ENCODE measurements at places on chromosomes 13 and 19.
A peak's percentile ranks its signal among the peaks of the same experiment; 100 is the strongest.

- DNase-seq: no peak
These were observed 1.7 kb upstream of the PTGER1 start for GRCh38 chr19:14476673-14477401.

GRCh38 chr13:113646376-113646775, 11.6 kb downstream of the ATP4B start:
- DNase-seq: no peak

- DNase-seq: no peak
These were observed 55.6 kb downstream of the ING1 start for GRCh38 chr13:110769097-110769496.

GRCh38 chr19:10270616-10271394, at the start of gene ICAM1:
TSS of gene ICAM1 (plus strand) at chr19:10271120. CDS start at chr19:10271160, 40 bp downstream.
- peak; percentile 57 for DNase-seq

GRCh38 chr19:21586311-21587116, 81.1 kb downstream of the ZNF429 start:
- DNase-seq: no peak

GRCh38 chr13:109157275-109157674, 527.9 kb downstream of the MYO16 start:
- no peak for DNase-seq

- DNase-seq: no peak
These were observed 49.8 kb downstream of the ATP8A2 start for GRCh38 chr13:25421612-25422011.

DNA sequence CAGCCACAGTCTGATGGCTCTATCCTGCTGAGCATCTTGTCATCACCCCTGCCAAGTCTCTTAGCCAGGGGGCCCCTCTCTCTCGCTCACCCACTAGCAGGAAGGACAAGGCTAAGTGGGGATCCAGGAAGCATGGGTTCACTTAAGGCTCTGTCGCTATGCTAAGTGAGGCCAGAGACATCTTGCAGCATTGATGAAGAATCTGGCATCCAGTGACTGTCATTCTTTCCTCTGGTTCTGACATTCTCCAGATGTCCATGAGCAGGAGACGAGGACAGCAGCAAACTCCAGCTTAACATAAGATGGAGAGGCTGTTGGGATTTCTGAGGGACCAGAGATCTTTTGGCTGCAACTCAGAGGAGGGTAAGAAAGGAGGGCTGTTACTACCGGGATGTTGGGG, 230.2 kb downstream of the TSHZ3 start:
- no peak for DNase-seq

GRCh38 chr19:51467864-51468544, 9.8 kb upstream of the SIGLEC8 start:
- no peak for DNase-seq

GRCh38 chr13:112771139-112771876, 81.5 kb downstream of the ATP11A start:
- DNase-seq: no peak

- DNase-seq: no peak
These were observed 240.0 kb upstream of the SERP2 start for GRCh38 chr13:44133626-44134025.

GRCh38 chr19:45187421-45188100, 9.0 kb downstream of the BLOC1S3 start:
- no peak for DNase-seq

GRCh38 chr13:90070837-90071525, 1276.5 kb upstream of the MIR17HG start:
- DNase-seq: no peak

GRCh38 chr19:33814181-33815165, 17.8 kb downstream of the KCTD15 start:
- DNase-seq: no peak

GRCh38 chr19:14516048-14516534, 2.1 kb downstream of the DNAJB1 start:
- no peak for DNase-seq

DNA sequence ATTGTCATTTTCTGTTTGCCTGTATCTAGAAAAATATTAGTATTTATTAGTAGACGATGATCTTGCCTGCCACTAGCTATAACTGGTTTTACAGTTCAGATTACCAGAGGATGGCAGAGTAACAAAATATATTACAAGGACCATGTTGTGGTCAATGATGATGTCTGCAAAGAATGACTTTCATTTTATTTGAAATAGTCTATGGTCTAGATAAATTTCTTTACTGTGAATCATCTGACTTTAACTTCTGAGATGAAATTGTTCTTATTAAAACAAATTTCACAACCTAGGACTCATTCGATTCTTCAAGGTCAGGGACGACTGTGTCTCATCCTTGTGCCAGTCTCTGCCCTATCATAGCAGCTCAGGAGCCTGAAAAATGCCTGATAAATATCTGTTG, 637.8 kb upstream of the KLF12 start:
- DNase-seq: no peak

DNA sequence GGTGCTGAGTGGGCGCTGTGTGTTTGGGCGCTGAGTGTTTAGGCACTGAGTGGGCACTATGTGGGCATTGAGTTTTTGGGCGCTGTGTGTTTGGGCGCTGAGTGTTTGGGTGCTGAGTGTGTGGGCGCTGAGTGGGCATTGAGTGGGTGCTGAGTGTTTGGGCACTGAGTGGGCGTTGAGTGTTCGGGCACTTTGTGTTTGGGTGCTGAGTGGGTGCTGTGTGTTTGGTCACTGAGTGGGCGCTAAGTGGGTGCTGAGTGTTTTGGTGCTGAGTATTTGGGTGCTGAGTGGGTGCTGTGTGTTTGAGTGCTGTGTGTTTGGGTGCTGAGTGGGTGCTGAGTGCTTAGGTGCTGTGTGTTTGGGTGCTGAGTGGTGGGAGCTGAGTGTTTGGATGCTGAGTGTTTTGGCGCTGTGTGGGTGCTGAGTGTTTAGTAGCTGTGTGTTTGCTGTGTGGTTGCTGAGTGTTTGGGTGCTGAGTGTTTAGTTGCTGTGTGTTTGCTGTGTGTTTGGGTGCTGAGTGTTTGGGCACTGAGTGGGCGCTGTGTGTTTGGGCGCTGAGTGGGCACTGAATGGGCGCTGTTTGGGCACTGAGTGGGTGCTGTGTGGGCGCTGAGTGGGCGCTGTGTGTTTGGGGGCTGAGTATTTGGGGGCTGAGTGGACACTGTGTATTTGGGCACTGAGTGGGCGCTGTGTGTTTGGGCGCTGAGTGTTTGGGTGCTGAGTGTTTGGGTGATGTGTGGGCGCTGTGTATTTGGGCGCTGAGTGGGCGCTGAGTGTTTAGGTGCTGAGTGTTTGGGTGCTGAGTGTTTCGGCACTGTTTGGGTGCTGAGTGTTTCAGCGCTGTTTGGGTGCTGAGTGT, 47.2 kb upstream of the F7 start:
- no peak for DNase-seq

GRCh38 chr19:37963190-37963936, 56.4 kb downstream of the SIPA1L3 start:
- no peak for DNase-seq

DNA sequence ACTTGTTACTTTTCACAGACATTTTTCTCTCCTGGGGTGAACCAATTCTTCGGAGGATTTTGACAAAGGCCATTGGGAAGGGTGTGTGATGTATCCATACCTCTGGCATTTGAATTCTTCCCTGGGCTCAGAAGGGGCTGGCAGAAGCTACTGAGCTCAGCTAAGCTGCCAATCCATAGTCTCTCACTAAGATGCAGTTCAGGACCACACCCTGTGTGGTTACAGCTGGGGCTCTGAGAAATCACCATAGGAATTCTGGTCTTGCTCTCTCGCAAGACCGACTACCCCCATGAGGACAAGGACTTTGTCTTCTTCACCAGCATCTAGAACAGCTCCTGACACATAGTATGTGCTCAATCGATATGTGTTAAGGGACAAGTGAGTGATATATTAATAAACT, 6.0 kb downstream of the C13orf42 start:
- no peak for DNase-seq

DNA sequence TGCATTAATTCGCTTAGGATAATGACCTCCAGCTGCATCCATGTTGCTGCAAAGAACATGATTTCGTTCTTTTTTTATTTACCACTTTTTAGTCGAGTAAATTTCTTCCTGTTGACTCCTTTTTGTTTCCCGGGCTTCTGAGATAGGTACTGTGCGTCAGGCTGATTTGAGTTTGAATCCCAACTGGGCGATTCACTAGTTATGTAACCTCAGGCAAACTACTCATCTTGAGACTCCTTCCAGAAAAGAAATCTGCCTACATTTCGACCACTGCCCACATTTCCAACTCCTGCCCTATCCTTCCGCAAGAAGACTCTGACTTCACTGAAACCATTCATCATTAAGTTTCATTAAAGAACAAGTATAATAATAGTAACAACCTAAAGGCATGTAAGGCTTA, 8.2 kb downstream of the SCEL start:
- no peak for DNase-seq

DNA sequence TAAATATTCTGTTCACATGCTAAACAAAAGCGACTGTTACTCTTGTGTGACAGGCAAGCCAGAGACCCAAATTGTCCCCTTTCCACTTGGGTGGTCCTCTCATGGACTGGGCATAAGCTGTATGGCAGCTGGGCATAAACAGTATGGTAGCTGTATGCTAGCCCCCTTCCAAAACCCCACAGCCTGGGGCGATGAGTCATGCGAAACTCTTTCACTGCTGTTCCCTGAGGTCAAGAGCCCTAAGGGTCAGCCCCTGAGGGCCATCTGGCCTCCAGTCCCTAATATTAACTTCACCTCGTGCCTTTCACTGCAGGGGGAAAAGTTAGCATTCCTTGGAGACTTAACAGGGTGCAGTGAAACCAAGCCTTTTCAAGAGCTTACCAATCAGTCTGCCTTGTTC, 45.6 kb upstream of the ZNF562 start:
- no peak for DNase-seq
